NCI-H460 (cell line): ENCODE measurements at places on chromosomes 4 and X. TPM values are rescaled to one million over a fixed set of nuclear protein-coding genes. Genes with fewer than 3 reads are reported as not detected.

Gene OTUD6A
- total RNA-seq: not detected in 2 replicates

Gene TBC1D9
- 7.0 and 7.5 TPM in 2 replicates for total RNA-seq

Gene NAT8L
- 7.1 and 7.7 TPM in 2 replicates for total RNA-seq

Gene GAGE12F
- total RNA-seq: not detected in 2 replicates

Gene MAGEA8
- not detected in 2 replicates for total RNA-seq

Gene DNAAF6
- total RNA-seq: not detected in 2 replicates

Gene EFHC2
- not detected in 2 replicates for total RNA-seq

Gene GRIA2
- total RNA-seq: not detected in 2 replicates

Gene SERTM2
- total RNA-seq: not detected in 2 replicates

Gene PARM1
- 0.52 and 0.54 TPM in 2 replicates for total RNA-seq

Gene FGFBP1
- total RNA-seq: not detected in 2 replicates

Gene ETDB
- total RNA-seq: not detected in 2 replicates

Gene FGD1
- 7.9 and 8.7 TPM in 2 replicates for total RNA-seq
